DMS79 treated with DMSO at 0.1 percent for 48 hours (cell line): ENCODE measurements at places on chromosomes 3 and 15.

DNA sequence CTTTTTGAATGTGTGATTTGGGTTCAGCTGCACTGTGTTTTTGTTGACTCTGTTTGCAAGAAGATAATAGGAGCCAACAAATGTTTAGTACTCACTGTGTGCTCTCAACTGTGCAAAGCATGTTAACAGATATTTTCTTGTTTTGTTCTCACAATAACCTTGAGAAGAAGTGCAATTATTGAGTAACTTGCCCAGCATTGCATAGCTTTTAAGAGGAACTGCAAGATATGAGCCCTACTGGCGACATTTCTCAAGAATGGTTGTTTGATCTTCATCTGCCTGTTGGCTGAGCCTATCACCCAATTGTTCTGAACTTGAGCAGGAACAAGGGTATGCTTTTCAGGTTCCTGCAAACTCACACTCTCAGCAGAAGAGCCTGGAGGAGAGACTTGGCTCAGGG, 43.4 kb upstream of the AGBL1 start:
- DNase-seq, result no peak

GRCh38 chr3:14431452-14431916, 29.1 kb downstream of the SLC6A6 start:
- no peak for DNase-seq

DNA sequence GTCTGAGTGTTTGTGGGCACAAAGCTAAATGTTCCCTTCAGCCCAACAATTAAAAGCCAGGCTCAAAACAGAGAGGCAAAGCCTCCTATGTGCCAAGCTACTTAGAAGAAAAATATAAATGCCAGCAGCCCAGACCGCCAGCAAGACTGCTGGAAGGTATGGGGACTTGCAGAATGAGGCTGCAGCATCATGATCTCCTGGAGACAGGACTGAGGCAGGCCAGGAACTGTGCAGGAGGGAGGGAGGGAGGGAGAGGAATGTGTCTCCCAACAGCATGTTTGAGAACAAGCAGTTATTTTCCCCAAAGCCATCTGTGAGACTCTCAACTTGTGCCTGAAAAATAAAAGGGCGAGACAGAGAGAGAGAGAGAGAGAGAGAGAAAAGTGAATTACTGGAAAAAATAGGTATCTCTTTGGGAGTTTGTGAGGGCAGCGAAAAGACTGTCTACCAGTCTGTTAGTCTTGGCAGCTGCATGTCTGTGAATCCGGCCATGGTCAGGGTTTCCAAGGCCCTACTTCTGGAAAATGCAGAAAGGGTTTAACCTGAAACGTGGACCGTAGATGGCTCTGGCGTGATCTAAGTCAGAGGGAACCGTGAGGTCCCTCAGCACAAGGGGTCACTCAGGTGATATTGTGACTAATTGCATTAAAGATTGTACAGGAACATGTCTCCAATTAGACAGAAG, 139.7 kb upstream of the COL8A1 start:
- DNase-seq, result no peak

- no peak for DNase-seq
Measured at GRCh38 chr15:70480196-70480856, 283.0 kb downstream of the UACA start.

GRCh38 chr3:28844298-28845005, 436.4 kb upstream of the RBMS3 start:
- DNase-seq, result no peak

DNA sequence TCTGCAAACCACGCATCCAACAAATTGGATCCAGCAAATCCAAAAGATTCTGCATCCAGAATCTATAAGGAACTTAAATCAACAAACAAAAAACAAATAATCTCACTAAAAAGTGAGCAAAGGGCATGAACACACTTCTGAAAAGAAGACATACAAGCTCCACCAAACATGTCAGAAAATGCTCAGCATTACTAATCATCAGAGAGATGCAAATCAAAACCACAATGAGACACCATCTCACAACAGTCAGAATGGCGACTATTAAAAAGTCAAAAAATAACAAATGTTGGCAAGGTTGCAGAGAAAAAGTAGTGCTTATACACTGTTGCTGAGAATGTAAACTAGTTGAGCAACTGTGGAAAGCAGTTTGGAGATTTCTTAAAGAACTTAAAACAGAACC, 21.6 kb upstream of the SLC25A36 start:
- DNase-seq, result no peak

GRCh38 chr3:48607519-48607918, 1.9 kb downstream of the UQCRC1 start:
- no peak for DNase-seq
